Stimulated activated CD4-positive, alpha-beta T cell treated with anti-CD3 and anti-CD28 coated beads, Interleukin-12 subunit alpha, Interleukin-12 subunit beta, amount 100 ng/mL, for 48 hours (primary cell): ENCODE measurements at places on chromosomes 7 and 10.
A peak's percentile ranks its signal among the peaks of the same experiment; 100 is the strongest.

GRCh38 chr10:49071160-49071761 lies 44.1 kb downstream of the VSTM4 start:
- DNase-seq, result no peak

GRCh38 chr10:13079776-13080050 lies 20.2 kb upstream of the OPTN start:
- DNase-seq, result no peak

- no peak for DNase-seq
Measured at GRCh38 chr10:131855461-131856401, 45.1 kb upstream of the PPP2R2D start.

DNA sequence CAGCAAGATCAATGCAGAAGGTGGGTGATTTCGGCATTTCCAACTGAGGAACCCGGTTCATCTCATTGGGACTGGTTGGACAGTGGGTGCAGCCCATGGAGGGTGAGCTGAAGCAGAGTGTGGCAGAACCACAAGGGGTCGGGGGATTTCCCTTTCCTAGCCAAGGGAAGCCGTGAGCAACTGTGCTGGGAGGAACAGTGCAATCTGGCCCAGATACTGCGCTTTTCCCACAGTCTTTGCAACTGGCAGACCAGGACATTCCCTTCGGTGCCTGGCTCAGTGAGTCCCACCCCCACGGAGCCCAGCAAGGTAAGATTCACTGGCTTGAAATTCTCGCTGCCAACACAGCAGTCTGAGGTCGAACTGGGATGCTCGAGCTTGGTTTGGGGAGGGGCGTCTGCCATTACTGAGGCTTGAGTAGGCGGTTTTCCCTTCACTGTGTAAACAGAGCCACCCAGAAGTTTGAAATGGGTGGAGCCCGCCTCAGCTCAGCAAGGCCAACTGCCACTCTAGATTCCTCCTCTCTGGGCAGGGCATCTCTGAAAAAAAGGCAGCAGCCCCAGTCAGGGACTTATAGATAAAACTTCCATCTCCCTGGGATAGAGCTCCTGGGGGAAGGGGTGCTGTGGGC lies 58.6 kb upstream of the SLC26A5 start:
- no peak for DNase-seq

DNA sequence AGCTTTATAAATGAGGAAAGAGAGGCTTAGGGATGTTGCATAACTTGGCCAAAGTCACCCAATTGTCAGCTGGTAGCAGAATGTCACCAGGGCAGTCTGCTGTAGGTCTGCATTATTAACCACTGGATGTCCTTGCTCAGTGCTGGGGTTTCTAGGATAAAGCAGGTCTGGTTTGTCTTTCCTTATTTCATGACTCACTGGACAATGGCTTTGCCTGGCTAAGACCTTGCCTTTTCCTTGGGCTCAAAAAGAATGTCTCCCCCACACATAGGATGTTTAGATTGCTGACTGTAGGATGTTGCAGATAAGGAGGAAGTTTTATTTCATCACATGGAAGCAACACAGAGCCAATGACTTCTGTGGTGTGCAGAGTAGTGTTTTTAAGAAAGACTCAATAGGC lies 29.4 kb downstream of the WDFY4 start:
- no peak for DNase-seq

- no peak for DNase-seq
Measured at GRCh38 chr10:3499120-3499519, 285.9 kb downstream of the KLF6 start.

DNA sequence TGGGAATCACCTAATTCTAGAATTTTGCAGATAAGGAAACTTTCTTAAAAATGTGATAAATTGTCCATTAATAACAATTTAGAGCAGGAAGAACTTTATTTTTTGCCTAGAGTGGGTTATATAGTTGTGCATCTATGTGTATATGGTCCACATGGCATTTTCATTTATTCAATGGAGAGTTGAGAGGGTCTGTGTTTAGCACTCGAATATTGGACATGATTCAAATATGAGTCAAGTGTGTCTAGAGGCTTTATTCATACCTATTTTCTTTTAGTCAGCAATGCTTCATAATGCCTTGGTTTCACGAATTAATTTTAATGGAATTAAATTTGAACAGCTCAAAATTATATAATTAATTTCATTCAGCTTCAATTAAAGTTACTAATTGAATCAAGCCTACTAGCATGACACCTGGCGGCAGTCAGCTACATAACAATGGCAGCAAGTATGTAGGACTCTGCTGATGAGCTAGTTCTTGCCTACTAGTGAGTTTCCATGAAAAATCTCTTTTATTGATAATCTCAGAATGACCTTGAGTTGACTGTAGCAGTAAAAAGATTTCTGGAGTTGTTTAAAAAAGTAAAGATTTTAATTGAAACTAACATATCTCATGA lies 17.7 kb downstream of the MDFIC start:
- no peak for DNase-seq

DNA sequence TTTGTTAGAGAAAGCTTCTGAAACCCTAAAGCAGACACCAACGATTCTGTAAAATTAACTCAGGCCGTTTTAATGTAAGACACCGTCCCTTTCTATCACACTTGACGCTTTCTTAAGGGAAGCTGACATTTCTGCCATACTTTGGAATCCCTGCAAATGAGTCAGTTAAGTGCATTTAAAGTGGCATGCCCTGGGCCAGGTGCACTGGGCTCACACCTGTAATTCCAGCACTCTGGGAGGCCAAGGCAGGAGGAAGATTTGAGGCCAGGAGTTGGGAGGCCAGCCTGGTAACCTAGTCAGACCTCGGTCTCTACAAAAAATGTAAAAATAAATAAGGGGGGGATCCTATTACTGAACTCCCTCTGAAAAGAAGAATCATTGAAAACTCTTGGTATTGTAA lies 4.4 kb downstream of the UBE2H start:
- DNase-seq, result no peak

GRCh38 chr10:116849248-116850057 lies at the start of gene ENO4:
Gene ENO4 (plus strand): TSS chr10:116849499. CDS start chr10:116849567, 68 bp downstream.
- DNase-seq, result no peak

GRCh38 chr10:124273141-124273540 lies 145.6 kb downstream of the OAT start:
- no peak for DNase-seq

GRCh38 chr7:12929476-12930140 lies 242.2 kb downstream of the ARL4A start:
- DNase-seq, result no peak

DNA sequence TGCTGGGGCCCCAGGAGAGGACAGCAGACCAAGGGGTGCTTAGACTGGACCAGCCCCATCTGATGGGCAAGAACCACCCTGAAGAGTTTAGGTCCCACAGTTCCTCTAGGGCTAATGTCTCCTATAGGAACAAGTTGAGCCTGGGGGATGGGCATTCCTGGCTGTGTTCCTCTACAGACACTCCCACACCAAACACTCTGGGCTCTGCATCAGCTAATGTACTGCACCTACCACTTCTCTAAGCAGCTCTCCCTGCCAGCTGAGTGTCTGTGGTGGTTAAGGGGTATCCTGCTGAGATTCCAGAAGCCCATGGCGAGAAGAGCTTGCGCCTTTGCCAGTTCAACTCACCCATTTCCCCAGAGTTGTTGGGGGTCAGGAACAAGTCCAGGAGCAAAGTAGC lies 284.1 kb upstream of the CSTF2T start:
- no peak for DNase-seq

- no peak for DNase-seq
Measured at GRCh38 chr10:73997461-73997786, 492 bp upstream of the VCL start.

- no peak for DNase-seq
Measured at GRCh38 chr7:103964269-103964668, 25.2 kb downstream of the RELN start.

- DNase-seq, result no peak
Measured at GRCh38 chr10:19252531-19252930, 203.9 kb downstream of the MALRD1 start.

DNA sequence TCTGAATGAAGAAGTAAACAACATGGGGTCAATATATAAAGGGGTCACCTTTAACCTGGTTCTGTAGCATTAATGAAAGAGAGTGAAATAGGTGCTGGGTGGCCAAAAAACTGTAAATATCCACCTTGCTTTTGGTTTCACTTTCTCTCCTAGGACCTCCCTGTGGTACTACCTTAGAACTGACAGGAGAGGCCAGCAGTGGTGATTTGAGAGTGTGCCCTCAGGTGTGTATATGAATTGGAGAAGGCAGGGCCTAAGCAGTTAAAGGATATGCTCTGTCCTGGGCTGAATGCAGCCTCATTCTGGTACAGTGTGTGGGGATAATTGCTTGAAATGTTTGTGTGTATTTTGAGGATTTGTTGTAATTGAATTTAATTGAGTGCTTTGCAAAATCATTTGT lies 62.0 kb downstream of the BBS9 start:
- DNase-seq, result no peak

DNA sequence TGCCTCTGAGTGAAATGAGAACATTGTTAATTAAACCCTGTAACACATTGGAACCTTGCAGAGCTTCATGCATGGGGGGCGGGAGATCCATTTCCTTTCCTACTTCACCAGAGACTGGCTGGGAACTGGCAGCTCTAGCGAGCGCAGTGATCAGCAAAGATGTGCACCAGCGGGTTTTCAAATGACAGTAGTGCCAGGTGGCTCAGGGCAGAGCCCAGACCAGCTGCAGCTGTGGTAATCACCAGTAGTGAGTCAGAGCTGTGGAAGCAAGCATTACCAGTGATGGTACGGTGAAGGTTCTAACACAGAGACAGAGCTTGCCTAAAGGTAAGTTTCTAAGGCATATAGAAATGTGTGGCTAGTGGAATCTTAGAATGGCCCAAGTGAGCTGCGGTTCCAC lies 1009.7 kb upstream of the CELF2 start:
- DNase-seq, result no peak

DNA sequence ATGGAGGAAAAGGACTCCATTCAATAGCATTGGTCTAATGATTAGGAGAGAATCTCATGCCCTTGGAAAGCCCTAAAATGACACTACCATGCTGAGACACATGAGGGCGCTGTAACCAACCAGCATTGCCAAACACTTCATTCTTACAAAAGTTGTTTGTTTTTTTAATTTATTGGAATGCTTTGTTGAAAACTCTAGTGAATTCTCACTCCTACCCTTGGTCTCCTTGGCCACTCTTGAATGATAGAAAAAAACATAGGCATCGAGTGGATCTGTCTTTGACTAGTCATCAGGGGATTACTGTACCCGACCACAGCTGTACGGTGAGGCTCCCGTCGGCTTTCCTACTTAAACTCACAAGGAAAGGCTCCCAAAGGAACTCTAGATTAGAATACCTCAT lies 29.3 kb upstream of the ADD3 start:
- DNase-seq, result peak; percentile 77

DNA sequence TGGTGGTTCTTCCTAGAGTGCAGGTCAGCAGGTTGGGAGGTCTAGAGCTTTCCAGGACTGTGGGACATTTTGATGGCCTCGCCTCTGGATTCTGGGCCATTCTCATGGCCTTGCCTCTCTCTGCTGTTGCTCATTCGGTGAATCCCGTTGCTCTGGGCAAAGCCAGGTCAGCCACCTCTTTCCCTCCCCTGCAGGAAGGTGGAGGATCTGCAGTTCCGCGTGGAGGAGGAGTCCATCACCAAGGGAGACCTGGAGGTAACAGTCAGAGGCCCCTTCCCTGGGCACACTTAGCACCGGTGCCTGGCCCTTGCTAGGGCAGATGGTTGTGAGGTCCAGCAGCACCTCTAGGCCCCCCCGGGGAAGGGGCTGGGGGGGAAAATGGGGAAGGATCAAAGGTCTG lies 74.9 kb downstream of the CLIP2 start:
- DNase-seq, result no peak
